AG08396 (cell line): ENCODE measurements at places on chromosomes 11 and 22.

DNA sequence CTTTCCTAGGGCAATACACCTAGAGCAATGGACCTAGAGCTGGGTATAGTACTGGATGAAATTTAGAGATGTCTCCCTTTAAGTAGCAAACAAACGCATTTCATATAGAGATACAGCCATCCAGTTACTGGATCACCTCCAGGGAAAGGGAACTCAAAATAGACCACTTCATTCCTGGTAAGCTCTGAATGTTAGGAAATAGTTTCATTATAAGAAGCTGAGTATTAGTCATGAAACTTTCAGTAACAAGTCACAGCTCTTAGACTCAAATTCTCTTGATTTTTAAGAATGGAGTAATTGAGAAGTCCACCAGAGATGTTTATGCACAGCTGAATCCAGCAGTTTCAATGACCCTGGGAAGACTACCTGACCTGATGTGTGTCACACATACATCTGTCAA, 221.9 kb downstream of the FAM76B start:
- no peak for DNase-seq

DNA sequence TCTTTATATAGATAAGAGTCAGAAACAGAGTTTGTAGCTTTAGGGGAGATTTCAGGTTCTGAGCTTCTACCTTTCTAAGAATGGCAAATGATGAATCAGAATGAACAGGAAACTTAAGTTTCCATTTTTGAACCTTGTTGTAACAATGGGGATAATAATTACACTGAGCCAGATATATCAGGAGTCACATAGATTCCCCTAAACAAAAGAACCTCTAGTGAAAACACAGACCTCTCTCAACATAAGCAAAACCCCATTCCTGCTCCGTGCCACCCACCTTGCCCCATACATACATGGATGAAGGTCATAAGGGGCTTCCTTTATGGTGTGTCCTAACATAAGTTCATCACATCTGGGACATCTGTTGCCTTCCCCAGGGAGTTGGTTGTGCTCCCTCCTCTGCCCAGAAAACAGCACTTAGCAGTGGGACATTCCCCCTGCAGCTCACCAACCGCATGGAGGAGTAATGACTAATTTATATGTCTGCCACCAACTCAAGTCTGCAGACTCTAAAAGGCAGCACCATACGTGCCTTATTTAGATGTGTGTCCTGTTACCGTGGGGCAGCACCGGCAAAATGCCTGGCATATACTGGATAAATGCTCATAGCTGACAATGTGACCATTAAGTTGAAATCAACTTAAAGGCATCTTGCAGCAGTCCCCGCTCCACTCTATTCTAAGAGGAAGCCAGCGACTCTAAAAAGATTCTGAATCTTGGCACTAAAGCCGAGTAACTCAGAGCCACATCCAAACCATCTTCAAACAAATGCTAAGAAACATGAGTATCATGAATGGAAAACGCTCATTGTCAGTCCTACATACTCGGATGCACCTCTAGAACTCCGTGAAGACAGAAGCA, 8.0 kb downstream of the JAML start:
- DNase-seq: no peak

DNA sequence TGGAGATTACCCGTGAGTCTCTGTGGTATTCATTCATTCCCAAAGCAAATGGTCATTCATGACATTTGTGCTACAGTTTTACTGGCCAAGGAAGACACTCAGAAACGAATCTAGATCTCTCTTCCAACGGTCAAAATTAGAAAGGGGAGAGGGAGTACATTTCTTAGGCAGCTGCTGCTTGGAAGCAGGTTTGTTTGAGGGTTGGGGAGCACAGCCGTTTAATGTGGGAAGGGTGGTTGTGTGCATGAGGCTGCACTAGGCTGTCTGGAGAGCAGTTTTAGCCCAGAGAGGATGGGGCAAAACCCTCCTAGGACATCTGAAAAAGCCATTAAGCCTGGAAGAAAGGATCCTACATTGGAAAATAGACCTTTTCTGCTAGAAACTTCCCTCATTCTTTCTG, 29.7 kb upstream of the TIMP3 start:
- no peak for DNase-seq

- no peak for DNase-seq
Measured at GRCh38 chr11:96424693-96425092, 34.9 kb downstream of the JRKL start.

DNA sequence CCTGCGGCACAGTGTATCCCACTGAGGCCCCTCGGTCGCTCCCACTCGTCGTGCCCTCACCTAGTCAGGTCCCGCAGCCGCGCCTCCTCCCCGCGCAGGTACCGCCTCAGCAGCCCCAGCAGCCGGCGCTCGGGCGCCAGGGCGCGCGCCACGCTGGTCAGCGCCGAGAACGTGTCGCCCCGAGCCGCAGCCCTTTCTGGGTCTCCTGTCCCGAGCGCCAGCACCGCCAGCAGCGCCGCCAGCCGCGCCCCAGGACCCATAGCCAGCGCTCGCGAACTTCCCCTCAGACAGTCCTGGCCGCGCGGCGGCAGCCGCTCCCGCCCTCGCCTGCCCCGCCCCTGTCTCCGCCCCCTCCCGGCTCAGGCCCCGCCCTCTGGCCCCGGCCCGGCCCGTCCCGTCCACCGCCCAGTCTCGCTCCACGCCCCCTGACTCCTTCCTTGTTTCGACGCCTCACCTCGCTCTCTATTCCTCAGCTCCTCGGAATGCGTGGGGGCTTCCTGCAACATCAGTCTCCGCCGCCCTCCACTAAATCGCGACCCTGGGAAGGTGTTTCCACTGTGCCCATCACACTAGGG, at the start of gene P4HA3:
Gene P4HA3, minus strand, starts transcription at position 289 of the 575 bp plus-strand sequence. Its CDS starts 29 bp downstream, at position 260.
- DNase-seq: peak; percentile 84

- DNase-seq: no peak
Measured at GRCh38 chr22:23695141-23695540, 4.3 kb downstream of the RGL4 start.

GRCh38 chr22:24232725-24233124, 12.2 kb downstream of the GGT5 start:
- no peak for DNase-seq

GRCh38 chr11:62463121-62463542, 44.3 kb downstream of the SCGB1A1 start:
- DNase-seq: no peak

DNA sequence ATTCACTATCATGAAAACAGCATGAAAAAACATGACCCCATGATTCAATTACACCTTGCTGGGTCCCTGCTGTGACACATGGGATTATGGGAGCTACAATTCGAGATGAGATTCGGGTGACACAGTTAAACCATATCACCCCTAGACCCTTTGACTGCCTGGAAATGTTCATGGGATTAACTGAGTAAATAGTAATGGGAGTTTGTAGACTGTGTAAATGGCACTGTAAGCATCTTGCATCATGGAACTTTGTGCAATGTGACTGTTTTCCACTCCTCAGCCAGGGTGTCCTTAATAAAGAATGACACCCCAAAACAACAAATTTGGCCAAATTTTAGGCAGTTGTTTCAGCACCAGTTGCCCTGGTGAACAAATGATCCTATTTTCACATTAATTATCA, 7.9 kb upstream of the SLC22A25 start:
- no peak for DNase-seq

GRCh38 chr11:117575856-117576255, 221.2 kb downstream of the DSCAML1 start:
- DNase-seq: no peak

GRCh38 chr22:49372530-49373288, 455.0 kb downstream of the BRD1 start:
- no peak for DNase-seq

- DNase-seq: peak; percentile 95
Measured at GRCh38 chr22:29306175-29306834, at the start of gene GAS2L1. TSS of gene GAS2L1 (plus strand) at chr22:29306650. CDS start at chr22:29308106, 1,456 bp downstream.

GRCh38 chr11:134497586-134497985, 85.5 kb upstream of the B3GAT1 start:
- DNase-seq: no peak

- DNase-seq: no peak
Measured at GRCh38 chr11:13908535-13908934, 54.0 kb upstream of the SPON1 start.

DNA sequence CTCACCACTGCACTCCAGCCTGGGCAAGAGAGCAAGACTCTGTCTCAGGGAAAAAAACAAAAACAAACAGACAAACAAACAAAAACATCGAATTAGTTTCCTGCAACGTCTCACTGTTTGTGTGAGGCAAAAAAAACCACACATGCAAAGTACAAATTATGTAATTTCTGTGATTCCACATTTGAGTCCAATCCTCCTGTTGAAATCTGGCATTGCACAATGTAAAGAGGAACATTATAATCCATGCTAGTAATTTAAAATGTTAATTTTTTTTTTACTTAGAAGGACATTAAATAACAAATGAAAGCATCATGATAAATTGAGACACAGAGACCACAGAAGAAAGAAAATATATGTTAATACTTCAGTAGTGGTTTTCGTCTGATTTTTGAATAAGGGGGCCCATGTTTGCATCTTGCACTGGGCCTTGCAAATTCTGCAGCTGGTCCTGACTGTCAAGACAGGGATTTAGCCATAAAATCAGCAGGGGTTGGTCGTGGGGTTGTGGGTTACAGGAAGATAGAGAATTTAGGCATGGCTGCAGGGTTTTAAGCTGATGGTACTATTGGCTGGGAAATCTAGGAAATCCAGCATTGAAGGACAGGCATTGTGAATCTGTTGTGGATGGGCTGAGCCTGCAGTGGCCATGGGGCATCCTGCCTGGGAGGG, 102.6 kb upstream of the ALDH3B2 start:
- DNase-seq: no peak

DNA sequence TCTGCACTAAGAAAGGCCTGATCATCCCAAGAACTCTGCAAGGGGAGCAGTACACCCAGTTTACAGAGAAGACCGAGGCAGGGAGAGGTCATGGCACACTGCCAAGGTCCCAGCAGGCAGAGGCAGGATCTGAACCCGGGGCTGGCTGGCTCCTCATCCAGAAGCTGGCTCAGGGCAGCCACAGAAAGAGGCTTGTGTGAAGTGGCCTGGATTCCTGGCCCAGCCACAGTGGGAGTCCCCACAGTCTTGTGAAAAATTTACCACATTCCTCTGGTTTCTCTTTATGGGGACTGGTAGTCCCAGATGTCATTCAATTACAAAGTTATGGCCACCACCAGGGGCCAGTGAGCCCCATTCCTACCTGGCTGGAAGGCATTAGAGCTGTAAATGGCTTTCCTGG, 440.5 kb downstream of the MIAT start:
- no peak for DNase-seq

GRCh38 chr11:95067841-95068219, 1.1 kb downstream of the SRSF8 start:
- no peak for DNase-seq

GRCh38 chr11:10329935-10330334, 25.1 kb downstream of the ADM start:
- no peak for DNase-seq

- no peak for DNase-seq
Measured at GRCh38 chr11:117313091-117313490, 3.0 kb downstream of the BACE1 start.

DNA sequence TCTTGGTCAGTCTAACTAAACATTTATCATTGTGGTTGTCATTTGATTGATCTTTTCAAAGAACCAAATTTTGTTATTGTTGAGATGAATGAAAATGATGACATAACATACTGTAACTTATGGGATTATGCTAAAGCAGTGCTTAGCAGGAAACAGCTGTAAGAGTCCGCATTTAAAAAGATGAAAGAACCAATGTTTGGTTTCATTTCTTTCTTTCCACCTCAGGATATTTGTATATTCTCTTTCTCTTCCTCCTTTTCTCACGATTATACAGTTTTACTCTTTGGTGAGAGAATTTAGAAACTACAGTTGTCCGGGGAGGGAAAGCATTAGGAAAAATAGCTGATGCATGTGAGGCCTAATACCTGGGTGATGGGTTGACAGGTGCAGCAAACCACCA, 23.1 kb downstream of the PIH1D2 start:
- no peak for DNase-seq

DNA sequence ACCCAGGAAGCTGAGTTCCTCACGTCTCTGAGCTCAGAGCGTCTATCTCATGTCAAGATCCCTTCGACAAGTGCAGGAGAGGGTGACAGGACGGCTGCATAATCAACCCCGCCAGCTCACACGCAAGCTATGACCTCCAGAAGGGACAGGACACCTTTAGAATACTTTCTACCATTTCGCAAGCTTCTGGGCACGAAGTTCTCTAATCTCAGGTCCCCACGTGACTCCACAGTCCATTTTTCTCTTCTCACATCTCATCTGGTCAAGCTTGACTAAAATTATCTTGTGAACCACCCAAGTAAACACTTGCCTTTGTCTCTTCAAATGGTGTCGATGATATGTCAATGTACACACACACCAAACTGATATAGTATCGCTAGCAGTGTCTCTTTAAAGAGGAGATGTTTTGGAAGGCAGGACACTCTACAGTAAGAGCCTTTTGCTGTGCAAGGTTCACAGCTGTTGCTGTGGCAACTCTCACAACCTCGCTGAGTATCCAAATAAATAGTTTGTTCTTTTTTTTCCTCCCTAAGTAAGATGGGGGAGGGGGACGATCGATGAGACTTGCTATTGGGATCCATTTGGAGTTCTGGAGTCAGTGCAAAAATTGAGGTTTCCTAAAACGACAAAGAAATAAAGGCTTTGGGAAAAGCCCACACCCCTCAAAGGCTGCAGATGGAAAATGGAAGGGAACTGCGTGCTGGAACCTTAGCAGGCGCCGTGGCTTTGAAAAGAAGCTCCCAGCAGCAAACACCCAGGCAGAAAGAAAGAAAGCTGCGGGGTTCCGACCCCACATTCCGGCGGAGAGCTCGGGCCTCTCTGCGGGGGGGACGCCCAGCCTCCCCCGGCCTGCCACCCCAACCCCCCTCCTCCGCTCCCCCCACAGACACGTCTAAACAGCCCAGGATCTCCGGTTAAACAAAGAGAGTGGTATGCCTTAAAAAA, 215.4 kb upstream of the UBASH3B start:
- DNase-seq: peak; percentile 62

GRCh38 chr11:65642014-65642671, 4.2 kb downstream of the SIPA1 start:
- no peak for DNase-seq

- DNase-seq: peak; percentile 4
Measured at GRCh38 chr11:58466293-58466692, 24.3 kb upstream of the OR5B12 start.

- DNase-seq: no peak
Measured at GRCh38 chr11:59804061-59804460, 6.5 kb downstream of the MRPL16 start.

DNA sequence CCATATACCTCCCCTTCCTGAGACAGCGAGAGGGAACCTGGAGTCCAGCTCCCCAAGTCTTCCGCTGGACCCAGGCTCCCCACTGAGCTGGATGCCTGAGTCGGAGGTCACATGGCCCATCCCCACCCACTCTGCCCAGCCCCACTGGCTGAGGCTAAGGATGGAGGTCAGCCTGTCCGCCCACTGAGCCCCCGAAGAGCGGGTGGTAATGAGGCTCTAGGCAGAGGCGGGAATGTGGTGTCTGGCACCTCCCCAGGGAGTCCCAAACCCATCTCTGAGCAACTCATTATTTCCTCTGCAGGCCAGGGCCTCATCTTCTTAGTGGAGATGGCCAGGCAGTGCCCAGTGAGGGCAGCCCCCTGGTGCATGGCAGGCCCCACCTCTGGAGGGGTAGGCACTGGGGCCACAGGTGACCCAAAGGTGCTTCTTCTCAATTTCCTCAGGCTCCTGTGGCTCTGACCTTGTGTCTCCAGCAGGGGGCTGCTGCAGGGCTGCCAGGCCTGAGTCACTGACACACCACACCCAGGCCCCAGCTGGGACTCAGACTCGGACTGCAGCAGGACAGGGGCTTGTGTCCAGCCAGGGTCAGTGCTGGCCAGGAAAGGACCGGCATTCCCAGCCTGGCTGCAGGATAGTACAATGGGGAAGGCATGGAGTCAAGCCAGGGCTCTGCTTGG, 10.2 kb upstream of the PDE2A start:
- DNase-seq: peak; percentile 90

- DNase-seq: no peak
Measured at GRCh38 chr11:66626382-66626781, 10.0 kb downstream of the RBM14 start.

- peak; percentile 54 for DNase-seq
Measured at GRCh38 chr22:27885977-27886842, 32.8 kb downstream of the PITPNB start.
